Activated effector memory CD4-positive, alpha-beta T cell treated with Interleukin-2 at 50 U/mL for 16 hours (primary cell): ENCODE measurements at places on chromosomes 11 and 22.
A peak's percentile ranks its signal among the peaks of the same experiment; 100 is the strongest.

DNA sequence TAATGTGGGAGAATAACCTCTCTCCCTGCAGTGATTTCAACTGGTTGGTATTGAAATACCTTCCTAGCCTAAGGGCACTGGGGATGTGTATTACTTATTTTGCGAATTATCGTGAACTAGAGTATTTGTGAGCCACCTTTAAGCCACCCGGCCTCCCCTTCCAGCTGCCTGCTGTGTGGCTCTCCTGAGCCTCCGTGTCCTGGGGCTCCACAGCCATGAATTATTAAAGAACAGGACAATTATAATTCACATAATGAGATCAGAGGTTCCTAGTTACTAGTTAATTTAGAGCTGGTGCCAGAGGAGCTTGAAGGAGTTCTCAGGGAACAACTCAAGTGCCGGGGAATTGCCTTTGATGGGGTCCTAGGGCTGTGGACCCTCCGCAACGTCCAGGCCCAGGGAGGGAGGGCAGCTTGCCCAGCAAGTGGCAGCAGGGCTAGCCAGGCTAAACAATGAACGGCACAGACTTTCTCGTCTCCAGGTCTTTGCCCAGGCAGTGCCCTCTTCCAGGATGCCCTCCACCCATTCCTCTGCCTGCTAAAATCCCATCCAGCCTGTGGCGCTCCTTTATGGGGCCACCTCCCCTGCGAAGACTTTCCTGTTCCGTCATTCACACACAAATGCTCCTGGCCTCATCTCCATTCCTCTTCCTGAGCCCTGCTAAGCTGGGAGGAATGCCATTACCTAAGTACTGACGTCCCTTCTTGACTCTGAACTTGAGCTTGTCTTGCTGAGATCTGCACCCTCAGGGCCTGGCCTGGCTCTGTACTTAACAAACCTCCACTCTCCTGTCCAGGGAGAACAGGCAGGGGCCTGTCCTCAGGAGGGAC, 91.5 kb downstream of the RTL6 start:
- DNase-seq = no peak

- DNase-seq = no peak
Observed at GRCh38 chr11:130409594-130410388, 18.6 kb downstream of the ADAMTS8 start.

DNA sequence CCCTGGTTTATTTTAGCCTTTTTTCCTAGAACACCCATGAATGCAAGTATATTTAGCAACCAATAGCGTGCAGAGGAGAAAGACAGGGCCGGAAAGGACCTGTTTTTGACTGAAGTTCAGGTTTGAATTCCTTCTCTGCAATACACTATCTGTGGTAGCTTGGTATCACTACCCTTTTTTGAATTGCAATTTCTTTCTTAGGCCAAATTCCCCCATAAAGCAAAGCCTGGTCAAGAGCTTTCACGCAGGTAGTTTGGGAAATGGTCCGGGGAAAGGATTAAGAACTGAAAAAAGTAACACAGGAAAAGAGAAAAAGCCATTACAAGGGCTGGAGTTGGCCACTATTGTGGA, 38.8 kb upstream of the PAMR1 start:
- no peak for DNase-seq

- no peak for DNase-seq
Observed at GRCh38 chr11:35484435-35484834, 41.0 kb downstream of the PAMR1 start.

- no peak for DNase-seq
Observed at GRCh38 chr11:57479021-57479663, 18.8 kb downstream of the RTN4RL2 start.

DNA sequence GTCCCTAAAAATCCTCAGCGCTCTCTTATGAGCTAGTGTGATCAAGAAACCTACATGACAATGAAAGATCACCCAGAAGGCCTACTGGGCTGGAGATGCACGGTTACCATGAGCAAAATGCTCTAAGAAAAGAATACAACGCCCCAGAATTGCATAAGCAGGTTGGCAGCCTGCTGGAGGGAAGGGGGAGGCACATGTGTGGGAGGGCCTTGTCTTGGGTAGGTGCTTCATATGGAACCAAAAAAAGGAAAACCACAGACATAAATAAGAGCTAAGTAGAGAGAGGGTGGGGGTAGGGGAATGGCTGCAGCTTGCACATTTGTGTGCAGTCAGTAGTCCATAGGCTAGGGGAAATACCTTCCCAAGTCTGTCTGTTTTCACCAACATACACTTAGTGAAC, 2.8 kb downstream of the SIAE start:
- peak; percentile 7 for DNase-seq

DNA sequence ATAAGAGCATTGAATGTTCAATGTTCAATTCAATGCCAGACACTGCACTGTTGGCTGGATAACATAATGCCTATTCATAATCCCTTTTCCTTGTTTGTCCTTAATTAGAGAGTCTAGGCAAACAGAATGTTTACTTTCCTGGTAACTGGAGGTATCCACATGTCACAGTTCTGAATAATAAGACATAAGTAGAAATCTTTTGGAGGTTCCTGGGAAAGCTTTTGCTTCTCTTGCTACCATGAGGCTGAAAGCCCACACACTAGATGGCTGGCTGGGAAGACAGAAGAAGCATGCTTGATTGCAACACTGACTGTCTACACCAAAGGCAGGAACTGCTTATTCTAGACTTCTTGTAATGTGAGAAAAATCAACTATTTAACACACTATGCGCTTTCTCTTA, 79.5 kb downstream of the GAB2 start:
- no peak for DNase-seq

- DNase-seq = no peak
Observed at GRCh38 chr11:62627713-62628112, 5.9 kb upstream of the B3GAT3 start.

DNA sequence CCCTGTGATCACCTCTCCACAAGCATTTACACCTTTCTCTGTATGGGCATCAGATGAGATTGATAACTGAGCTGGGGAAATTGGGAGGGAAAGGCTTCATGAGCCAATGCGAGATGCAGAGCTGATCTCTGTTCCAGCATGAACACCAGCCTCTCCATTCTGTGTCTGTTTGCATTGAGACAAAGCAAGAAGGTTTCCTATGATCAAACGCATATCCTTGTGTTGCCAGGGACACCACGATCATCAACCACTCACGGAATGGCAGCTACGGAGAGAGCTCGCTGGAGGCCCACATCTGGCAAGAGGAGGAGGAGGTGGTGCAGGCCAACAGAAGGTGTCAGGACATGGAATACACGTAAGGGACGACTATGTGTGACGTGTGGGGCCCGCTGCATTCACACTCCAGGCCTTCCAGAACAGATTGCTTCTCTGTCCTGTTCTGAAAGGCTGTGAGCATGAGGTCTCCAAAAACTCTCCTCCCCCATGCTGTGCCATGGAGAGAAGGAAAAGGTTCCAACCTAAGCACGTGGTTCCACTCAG, 96.4 kb downstream of the AMOTL1 start:
- no peak for DNase-seq

- DNase-seq = no peak
Observed at GRCh38 chr11:40010011-40010410, 1449.4 kb downstream of the LRRC4C start.

DNA sequence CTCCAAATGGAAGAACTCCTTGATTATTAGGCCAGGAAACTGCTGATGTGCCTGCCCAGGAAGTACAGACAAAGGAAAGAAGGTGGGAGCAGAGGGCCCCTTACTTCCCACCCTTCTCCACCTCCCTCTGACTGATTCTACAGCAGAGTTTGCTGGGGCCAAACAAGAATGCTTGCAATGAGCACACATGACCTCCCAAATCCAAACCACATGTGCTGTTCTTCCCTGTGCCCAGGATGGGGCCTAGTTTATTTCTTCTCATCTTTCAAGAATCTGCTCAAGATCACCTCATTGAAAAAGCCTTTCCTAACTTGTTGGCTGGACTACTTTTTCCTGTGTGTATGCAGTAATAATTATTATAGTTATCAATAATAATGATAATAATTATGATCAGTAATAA, 286.1 kb downstream of the RAB38 start:
- DNase-seq = no peak

GRCh38 chr11:108732395-108732794, 67.5 kb downstream of the DDX10 start:
- DNase-seq = no peak

DNA sequence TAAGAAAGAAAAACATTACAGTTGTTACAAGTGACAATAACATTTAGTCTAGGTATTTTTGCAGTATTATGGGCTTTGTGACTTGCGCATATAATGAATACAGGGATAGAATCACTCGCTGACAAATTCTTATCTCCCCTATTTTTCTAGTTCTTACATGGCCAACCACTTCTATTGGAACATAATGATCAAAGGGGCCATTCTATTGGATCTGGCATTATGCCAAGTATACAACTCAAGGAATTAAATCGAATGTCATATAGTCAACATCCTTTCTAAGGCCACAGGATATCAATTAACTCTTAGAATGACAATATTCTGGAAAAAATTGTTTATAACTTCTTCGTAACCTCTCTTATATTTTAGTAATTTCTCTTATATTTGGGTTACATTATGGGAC, 272.0 kb downstream of the TTC28 start:
- no peak for DNase-seq

GRCh38 chr11:110711776-110712658, at the start of gene ARHGAP20:
ARHGAP20 (minus strand) TSS chr11:110712437; CDS start chr11:110712231, 206 bp downstream.
- DNase-seq = no peak

GRCh38 chr11:67373648-67374570, 511 bp upstream of the CLCF1 start:
- DNase-seq = peak; percentile 81

DNA sequence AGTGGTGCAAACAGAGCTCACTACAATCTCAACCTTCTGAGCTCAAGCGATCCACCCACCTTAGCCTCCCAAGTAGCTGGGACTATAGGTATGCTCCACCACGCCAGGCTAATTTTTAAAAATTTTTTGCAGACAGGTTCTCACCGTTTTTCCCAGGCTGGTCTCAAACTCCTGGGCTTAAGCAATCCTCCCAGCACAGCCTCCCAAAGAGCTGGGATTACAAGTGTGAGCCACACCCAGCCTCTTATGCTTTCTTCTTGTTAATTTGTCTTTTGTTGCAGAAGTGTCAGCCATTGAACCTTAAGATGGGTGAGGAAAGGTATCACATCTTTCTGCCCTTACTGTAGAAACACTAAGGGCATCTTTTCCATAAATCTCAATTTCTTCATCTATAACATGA, 34.9 kb downstream of the DENND5A start:
- no peak for DNase-seq

GRCh38 chr11:7973011-7973410, 7.8 kb upstream of the NLRP10 start:
- no peak for DNase-seq

DNA sequence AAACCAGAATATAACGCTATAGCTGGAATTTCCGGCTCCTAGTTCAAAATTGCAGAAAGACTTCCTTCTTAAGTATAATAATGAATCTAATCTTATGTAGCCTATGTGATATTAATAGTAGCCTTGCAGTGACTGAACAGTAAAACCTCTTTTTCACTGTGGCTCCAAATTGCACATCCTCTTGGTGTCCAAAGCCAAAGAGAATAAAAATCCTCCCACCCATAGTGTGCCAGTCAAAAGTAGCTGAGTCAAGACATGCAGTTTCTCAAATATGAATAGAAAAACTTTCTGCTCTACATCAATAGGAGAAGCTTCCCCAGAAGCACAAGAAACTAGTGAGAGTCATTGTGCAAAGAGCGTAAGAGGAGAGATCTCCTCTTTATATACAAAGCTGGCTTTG, 76.0 kb upstream of the PICALM start:
- DNase-seq = no peak

- DNase-seq = no peak
Observed at GRCh38 chr11:111730871-111731591, 35.2 kb downstream of the PPP2R1B start.

- no peak for DNase-seq
Observed at GRCh38 chr11:115616971-115617370, 112.8 kb upstream of the CADM1 start.

DNA sequence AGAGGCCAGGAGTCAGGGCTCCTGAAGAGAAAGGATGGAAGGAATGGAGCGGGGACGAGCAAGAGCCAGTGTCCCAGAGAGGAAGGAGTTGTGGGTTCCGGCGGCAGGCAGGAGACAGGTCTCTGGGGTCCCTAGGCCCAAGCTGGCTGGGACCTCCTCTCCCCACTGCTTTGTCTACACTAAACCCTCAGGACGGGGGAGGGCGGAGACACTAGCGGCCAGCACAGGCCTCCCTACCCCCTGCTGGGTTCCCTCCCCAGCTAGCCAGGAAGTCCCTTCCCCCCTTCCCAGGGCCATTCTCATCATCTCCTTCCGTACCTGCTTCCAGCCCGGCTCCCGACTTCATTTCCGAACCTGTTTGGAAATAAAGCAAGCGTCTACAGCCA, 79.5 kb downstream of the ST3GAL4 start:
- no peak for DNase-seq

DNA sequence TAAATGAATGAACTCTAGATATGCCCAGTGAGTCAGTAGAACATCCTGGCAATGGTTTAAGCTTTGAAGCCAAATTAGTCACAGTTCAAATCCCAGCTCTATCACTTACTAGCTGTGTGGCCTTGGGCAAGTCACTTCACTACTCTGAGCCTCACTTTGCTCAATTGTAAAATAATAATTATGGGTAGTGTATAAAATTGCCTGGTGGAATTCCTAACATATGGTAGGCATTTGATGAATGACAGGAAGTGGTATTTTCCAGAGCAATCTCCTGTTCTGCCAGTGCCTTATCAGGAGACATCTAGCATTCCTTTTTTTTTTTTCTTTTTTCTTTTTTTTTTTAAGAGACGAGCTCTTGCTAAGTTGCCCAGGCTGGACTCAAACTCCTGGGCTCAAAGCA, 13.0 kb downstream of the SCN4B start:
- DNase-seq = no peak

GRCh38 chr11:57815476-57815875, 53.9 kb downstream of the CTNND1 start:
- DNase-seq = no peak

GRCh38 chr11:103730131-103730940, 306.1 kb upstream of the DDI1 start:
- DNase-seq = no peak

DNA sequence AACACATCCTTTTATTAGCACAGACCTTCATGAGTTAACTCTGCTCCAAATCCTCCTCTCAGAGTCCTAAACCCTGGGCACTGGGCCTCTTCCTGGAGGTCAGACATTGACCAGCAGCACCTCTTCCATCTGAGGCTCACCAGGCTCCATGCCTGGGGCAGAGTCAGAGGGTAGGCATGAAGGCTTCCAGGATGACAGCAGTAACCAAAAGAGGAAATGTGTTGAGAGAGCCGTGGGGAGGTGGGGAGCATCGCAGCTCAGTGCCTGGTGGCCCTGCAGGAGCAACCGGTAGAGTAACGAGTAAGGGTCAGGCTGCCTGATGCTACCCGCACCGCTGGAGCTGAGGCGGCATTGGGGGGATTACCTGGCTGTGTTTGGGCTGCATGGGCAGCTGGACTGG, 9.4 kb upstream of the NAV2 start:
- DNase-seq = no peak

- no peak for DNase-seq
Observed at GRCh38 chr22:35705141-35705540, 12.5 kb upstream of the APOL5 start.

DNA sequence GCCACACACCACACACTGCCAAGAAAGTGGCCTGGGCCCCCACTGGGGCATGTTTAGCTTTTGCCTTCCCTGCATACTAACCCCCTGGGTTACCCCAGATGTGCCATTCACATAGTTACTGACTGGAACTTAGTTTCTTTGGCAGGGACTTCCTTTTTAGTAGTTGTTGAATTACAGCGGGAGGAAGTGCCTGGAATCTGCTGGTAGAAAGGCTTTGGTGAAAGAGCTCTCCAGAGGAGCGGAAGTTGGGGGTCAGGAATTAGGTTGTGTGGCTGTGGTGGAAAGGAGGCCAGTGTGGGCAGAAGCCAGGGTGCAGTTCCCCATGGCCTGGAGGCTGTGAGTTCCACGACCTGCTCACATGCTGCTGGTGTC, 69.0 kb downstream of the MED15 start:
- DNase-seq = no peak
